ENCODE measurements at places on chromosomes 3 and 15.

DNA sequence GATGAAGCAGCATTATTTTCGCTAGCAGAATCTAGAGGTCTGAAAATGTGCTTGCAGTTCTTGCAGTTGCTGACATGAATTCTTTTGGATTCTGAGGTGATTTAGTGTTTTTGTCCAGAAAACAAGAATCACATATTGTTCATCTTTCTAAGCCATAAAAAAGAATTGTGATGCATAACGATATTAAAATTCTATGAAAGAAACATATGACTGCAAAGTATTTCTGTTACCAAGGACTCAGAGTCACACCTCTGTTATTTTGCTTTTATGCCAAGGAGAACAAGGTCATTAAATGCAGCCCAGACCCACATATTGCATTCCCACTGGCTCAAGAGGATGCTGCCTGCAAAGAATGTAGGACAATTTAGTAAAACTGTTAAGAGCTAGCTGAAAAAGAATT, 299.8 kb upstream of the GPR149 start:
- no peak for DNase-seq

GRCh38 chr15:41241221-41241964, 10.3 kb downstream of the CHP1 start:
- DNase-seq = no peak

DNA sequence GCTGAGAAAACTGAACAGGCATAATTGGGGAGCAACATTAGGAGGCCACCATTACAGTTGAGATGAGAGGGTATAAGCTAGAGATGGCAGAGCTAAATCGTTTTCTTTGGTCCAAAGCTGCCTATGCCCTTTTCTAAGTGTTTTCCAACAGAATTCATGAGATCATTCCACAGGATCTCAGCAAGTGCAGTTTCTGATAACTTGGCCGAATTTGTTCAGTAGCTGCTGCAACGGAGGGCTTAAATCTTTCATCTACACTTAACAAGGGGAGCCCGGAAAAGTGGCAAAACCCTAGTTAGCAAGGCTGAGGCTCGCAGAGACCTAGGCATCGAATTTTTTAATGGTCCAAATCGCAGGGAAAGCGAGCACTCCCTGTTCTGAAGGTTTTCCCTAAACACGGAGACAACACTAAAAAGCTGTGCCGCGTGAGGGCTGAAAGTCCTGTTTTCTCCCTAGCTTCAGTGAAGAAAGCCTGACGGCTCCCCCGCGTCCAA, 531 bp upstream of the BLOC1S6 start:
- DNase-seq = no peak

DNA sequence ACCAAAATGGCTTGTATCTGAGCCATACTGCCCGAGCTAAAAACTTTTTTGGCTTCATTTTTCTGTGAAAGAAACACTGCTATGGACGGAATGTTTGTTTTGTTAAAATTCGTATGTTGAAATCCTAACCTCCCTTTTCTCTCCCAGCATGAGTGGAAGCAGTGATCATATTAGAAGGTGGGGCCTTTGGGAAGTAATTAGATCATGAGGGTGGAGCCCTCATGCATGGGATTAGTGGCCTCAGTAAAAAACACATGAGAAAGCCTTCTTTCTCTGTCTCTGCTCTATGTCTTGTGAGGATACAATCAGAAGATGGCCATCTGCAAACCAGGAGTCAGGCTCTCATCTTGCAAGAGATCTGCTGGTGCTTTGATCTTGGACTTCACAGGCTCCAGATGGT, 7.4 kb upstream of the FNDC3B start:
- DNase-seq = no peak

DNA sequence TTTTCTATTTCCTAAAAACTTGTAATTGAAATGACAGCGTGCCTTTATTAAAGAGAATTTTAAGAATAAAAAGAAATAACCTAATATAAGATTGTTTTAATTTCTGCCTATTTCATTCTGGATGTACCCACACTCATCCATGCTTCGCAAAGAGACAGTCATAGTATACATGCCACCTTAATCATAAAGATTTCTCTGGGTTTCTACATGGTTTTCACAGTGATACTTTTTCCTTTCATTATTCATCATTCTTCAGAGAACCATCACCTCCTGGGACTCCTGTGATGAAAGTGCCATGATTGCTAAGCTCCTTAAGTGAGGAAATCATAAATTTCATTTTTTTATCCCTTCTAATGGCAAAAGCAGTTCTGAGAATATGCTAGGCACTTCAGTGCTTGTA, 4.3 kb upstream of the CCR8 start:
- DNase-seq = no peak

GRCh38 chr15:101672298-101672697, 20.1 kb upstream of the TM2D3 start:
- DNase-seq = no peak

- DNase-seq = no peak
Observed at GRCh38 chr15:32861761-32862160, 144.0 kb downstream of the GREM1 start.

DNA sequence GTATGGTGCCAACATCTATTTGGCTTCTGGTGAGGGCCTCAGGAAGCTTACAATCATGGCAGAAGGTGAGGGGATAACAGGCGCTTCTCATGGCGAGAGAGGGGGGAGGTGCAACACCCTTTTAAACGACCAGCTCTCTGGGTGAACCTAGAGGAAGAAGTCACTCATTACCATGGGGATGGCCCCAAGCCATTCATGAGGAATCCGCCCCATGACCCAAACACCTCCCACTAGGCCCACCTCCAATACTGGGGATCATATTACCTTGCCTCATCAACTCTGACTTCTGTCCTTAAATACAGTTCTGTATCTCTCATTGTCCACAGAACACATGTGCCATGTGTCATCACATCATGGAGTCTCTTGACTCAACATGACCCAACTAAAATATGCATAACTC, 37.5 kb upstream of the CLRN1 start:
- no peak for DNase-seq

- no peak for DNase-seq
Observed at GRCh38 chr3:148084931-148085330, 612.8 kb upstream of the AGTR1 start.

DNA sequence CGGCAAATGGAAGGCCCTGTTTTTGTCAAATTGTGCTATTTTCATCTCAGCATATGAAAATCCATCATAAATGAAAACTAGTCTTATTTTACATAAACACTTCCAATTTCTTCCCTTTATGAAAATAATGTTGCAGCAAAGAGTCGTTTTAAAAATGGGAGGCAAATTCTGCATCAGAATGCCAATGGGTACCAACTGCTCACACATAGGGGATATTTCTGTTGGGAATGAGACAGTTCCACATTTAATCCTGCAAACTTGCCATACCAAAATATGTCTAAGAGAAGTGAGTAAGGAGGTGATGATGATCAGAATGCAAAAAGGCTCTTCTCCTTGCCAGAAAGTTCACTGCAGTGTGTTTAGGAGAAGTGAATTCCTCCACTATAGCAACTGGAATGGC, 391.7 kb downstream of the CACNA2D3 start:
- no peak for DNase-seq

DNA sequence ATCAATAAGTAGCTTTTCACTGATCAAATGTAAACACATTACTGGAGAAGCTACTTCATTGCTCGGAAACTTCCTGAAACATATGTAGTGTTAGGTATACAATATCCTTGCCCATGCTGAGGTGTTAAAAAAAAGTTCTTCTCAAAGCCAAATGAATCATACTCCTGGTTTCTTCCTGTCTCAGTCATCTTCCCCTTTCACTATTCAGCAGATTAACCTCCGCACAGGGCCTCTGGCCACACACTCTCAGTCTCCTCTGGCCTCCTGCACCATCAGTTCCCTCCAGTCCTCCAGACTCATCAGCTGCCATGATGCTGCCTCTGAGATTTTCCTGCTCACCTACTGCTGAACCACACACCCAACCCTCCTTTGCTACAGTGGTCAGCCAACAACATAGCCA, 70.5 kb upstream of the BOC start:
- no peak for DNase-seq

- no peak for DNase-seq
Observed at GRCh38 chr3:177948716-177949425, 587.4 kb upstream of the KCNMB2 start.

DNA sequence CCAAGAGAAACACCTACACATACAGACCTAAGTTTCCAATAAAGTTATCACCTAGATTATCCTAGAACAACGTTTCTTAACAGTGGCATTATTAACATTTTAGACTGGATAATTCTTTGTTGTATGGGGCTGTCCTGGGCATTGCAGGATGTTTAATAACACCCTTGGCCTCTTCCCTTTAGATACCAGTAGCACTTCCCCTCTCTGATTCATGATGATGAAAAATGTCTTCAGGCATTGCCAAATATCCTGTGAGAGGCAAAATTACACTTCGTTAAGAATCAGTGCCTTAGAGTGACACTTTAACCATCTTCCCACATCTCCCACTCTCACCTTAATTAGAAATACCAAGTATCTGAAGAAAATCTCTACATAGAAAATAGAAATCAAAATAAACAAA, 352.6 kb downstream of the CGGBP1 start:
- no peak for DNase-seq

DNA sequence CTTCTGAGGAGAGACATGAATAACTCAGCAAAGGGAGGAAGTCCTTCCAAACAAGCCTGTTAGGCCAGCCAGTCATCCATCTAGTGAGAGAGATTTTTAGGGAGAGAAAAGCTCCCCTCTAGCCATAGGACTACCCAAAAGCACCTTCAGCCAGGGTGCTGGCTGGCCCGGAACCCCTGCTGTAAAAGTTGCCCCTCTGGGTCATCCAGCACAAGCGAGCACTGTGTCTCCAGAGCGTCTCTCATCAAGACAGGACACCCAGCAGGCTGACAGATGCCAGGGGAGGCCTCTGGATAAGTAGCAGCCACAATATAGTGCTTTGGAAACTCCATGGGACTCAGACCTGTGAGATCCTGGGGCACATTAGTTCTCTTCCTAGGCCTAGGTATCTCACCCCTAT, 24.5 kb downstream of the ANXA2 start:
- no peak for DNase-seq

GRCh38 chr15:86829245-86829644, 749.6 kb downstream of the AGBL1 start:
- no peak for DNase-seq

DNA sequence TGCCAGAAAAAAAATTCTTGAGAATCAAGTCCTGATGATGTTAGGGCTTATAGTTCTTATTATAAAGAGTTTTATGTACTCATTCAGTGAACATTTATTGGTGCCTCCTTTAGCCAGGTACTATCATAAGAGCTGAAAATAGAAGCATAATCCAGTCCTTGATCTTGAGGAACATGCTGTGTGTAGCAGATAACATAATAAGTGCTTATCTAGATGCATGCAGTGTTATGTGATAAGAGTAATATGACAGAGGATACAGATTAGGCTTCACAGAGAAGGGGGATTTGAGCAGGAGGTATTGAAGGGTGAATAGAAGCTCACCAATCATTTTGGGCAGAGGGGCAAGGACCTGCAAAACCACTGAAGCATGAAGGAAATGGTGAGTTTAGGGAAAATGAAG, 1.1 kb downstream of the CCR2 start:
- no peak for DNase-seq

DNA sequence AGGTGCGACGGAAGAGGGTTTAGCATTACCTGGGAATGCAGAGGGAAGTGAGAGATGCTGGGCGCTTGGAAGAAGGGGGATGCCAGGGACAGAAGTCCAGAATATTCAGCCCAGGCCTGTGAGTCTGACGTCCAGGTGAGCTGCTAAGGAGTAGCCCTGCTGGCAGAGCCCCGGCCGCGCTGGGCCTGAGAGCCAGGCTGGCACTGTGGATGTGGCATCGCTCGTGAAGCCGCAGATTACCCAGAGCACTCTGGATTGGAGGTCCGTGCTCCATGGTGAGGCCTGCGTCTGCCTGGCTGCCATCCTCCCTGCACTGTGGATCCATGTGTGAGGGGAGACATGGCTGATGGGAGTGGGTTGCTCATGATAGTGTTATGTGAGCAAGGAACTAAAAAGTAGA, 14.5 kb downstream of the MAN2A2 start:
- no peak for DNase-seq

DNA sequence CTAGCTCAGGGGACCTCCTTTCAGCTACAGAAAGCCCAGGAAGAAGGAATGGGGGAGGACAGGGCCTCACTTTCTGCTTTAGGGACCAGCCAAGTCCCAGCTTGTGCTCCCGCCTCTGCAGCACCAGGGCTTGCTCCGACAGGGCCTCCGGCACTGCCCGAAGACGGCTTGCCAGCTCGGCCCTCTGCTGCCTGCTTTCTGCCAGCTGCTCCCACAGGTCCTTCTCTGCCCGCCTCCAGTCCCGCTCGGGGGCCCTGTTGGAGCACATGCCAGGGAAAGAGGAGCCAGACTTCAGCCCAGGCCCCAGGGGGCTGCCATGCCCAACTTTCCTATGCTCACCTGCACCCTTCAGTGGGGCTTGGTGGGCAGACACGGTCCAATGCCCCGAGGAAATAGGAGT, 4.3 kb upstream of the CLK3 start:
- no peak for DNase-seq

- DNase-seq = no peak
Observed at GRCh38 chr3:94544131-94544789, 481.4 kb downstream of the NSUN3 start.

DNA sequence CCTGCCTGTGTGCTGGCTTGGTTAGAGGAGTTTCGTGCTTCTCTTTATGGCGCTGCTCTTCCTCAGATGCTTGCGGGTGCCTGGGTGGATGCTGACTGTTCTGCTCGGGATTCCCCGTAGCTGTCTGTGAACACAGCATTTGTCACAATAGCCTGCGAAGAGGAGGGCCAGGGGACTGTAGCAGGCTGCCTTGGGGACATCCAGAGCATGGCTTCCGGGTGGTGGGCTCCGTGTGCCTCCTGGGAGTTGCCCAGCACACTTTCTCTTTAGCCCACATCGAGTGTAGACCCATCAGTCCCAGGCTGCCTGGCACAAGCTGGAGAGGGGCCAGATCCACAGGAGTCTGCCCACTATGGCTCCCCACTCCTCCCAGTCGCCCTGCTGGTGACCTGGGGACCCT, 22.4 kb downstream of the LRRK1 start:
- DNase-seq = no peak

GRCh38 chr15:82788496-82788895, 17.4 kb downstream of the FSD2 start:
- no peak for DNase-seq

DNA sequence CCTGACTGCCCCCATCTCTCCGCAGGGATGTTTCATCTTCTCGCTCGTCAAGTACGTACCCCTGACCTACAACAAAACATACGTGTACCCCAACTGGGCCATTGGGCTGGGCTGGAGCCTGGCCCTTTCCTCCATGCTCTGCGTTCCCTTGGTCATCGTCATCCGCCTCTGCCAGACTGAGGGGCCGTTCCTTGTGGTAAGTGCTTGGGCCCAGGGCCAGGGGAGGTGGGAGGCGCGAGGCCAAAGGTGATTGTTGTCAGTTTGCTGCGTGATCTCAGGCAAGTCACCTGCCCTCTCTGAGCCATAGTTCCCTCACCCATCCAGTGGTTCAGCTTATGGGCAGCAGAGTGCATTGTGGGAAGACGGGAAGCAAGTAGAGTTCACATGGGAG, 58.5 kb downstream of the GRIP2 start:
- no peak for DNase-seq

DNA sequence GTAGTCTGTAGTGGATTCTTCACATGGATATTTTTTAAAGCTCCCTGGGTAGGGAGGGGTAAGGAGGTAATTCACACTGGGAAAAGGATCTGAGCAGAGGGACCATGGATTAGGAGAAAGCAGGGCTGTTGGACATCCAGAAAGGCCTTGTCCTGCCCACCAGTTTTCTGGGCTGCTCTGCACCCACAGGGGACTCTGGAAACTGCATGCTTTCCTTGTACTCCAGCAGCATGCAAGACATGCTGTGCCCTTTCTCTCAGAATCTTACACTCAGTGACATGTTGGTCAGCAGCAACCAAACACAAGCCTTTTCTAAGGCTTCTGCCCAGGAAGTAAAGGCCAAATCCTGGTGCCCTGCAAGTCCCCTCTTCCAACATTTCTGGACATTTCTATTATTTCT, 2.5 kb upstream of the FBN1 start:
- no peak for DNase-seq

All from activated CD4-positive, alpha-beta T cell treated with anti-CD3 and anti-CD28 coated beads, Interleukin-2, amount 50 U/mL, for 24 hours (primary cell).